Psoas muscle (tissue), 8 donors: ENCODE measurements at places on chromosomes 4 and X.

DNA sequence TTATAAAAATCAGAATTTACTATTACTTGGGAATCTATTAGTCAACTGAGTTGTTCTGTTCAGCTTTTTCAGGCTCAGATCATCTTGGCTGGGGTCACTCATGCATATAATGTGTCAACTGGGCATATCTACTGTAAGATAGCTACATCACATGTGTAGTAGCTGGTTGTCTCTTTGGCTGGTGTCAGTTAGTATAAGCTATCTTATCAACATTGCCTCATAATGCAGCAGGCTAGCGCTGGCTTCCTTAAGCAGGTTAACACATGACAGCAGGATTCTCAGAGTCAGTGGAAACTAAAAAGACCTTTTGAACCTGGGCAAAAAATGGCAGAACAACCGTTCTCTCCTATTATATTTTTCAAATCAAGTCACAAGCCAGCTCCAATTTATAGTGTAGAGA lies 378.3 kb upstream of the PCDH10 start:
- DNase-seq: no peak

GRCh38 chr4:145487631-145488030 lies 6.0 kb downstream of the SMAD1 start:
- no peak for DNase-seq

- peak; percentile 70 for DNase-seq
These were observed 15.0 kb upstream of the ADH1A start for GRCh38 chr4:99305638-99306400.

DNA sequence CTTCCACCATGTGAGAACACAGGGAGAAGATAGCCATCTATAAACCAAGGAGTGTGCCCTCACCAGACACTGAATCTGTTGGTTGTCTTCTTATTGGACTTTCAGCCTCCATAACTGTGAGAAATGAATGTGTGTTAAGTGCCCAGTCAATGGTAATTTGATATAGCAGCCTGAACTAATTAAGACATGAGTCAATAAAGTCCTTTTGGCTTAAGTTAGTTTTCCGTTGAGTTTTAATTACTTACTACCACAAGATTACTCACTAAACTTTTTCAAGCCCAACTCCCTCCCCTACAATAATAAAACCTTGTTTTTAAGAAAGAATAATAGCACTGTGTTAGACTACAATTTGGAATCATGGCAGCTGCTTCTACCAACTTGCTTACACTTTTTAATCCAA lies 324.2 kb downstream of the PCDH19 start:
- no peak for DNase-seq

GRCh38 chrX:38151441-38151840 lies 69.2 kb downstream of the SRPX start:
- DNase-seq: no peak

- DNase-seq: no peak
These were observed 1.4 kb upstream of the KLF3 start for GRCh38 chr4:38662522-38663089.

GRCh38 chrX:30612250-30612655 lies 34.7 kb upstream of the TASL start:
- DNase-seq: no peak

DNA sequence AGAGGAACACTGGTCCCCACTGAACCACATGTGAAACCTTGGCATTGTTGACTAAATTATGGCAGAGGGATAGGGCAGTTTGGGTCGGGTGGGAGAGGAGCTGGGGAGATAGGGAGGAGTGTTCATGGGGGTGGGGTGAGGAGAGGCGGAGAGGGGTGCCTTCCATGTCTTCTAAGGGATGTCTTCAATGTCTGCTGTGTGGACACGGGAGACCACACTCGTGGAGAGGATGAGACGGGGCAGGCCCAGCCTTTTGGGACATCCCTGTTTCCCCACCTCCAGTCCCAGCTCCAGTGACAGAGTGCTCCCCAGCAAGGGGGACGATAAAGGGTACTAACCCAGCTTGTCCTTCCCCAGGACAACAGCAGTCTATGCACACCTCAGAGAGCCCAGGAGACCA lies 146.4 kb upstream of the MAMLD1 start:
- DNase-seq: no peak

- peak; percentile 29 for DNase-seq
These were observed 24.3 kb upstream of the SRD5A3 start for GRCh38 chr4:55321707-55322264.

DNA sequence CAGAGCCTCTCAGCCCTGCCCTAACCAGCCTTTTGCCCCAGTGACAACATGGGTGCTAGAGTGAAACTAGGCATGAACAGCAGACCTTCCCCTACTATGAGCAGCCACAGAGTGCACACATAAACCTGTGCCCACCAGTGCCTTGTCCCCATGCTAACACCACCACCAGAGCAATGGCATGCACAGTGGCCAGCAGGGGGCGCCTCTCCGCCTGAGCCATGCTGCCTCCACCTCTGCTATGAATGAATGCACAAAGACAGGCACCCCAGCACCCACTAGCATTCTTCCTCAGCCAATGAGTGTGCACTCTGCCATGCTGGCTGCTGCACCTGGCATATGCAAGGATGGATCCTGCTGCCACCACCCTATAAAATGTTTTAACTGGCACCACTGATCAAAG lies 286.9 kb upstream of the FGF16 start:
- no peak for DNase-seq

DNA sequence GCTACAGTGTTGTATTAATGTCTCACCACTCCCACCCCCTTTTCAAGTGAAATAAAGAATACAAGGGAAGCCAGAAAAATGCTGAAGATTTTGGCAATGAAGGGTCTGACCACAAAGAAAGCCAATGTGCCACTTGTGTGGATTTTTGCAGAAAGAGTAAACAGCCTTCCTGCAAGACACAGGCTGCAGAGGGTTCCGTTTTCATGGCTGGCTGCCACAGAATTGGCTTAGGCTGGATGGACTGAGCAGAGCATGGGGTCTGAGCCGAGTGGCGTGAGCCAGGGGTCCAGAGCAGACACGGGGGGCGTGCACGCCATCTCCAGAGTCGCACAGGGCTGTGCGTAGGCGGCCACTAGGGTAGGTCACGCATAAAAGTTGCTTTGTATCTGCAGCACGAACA lies 69.2 kb downstream of the MTNR1A start:
- no peak for DNase-seq

DNA sequence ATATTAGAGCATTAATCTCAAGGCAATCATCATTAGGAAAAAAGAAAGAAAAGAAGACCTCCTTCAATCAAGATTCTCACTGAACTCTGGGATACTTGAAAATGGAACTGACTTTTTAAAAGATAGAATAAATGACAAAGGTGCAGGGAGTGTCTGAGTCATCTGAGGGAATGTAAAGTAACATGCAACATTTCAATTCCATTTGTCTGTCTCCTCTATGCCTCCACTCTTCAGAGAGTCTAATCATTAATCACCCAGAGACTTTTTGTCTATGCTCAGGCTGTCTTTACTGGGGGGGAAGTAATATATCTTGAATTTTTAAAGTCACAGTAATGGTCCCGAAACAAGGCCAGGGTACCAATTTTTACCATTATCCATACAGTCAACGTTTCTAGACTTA lies 55.0 kb upstream of the PACRGL start:
- DNase-seq: no peak

GRCh38 chr4:88005076-88005475 lies 2.4 kb upstream of the PKD2 start:
- peak; percentile 35 for DNase-seq

- no peak for DNase-seq
These were observed 717.0 kb downstream of the CCSER1 start for GRCh38 chr4:90844241-90844640.

GRCh38 chrX:148929686-148930085 lies 429.3 kb downstream of the AFF2 start:
- no peak for DNase-seq

DNA sequence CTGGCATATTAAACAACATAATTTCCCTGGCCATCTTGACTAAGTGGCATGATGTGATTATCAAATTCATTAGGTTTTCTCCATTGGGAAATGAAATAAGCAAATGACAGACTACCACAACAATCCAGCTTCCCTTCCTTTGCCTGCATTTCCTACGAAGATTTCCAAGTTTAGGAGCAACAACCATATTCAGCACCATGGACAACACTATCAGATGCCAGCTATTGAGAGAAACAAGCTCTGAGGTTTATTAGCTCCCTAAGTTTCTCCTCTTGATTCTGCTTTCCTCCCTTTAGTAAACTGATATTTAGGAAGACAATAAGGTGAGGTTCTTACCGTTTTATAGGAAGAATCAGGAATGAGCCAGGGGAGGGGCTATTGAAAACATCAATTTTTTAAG lies 36.2 kb downstream of the DCX start:
- DNase-seq: no peak

DNA sequence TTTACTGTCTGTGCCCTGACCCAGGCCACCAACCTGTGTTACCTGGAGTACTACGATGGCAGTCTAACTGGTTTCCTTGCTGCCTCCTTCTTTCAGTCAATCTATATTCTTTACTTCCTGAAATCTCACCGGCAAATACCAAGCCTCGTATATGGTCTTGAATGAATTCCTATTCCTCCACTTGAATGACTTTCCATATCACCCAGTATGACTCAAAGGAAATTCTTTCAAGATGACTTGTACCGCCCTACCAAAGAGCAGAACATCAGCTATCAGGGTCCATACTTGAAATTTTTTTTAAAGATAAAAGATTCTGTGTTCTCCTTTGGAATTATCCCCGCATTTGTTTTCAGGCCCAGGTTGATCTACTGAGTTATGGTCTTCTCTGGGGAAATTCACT lies 378.0 kb downstream of the AFF2 start:
- no peak for DNase-seq

DNA sequence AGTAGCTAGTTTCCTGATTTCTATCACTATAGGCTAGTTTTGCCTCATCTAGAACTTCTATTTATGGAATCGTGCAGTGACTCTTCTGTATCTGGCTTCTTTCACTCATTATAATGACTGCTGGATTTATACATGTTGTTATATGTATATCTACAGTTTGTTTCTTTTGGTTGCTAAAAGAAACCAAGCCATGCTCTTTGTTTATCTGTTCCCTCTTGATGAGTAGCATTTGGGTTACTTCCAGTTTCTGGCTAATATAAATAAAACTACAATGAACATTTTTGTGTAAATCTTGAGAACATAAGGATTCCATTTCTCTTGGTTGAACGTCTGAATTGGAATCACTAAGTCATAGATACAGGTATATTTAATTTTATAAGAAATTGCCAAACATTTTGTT lies 73.9 kb downstream of the ARHGAP24 start:
- DNase-seq: no peak

DNA sequence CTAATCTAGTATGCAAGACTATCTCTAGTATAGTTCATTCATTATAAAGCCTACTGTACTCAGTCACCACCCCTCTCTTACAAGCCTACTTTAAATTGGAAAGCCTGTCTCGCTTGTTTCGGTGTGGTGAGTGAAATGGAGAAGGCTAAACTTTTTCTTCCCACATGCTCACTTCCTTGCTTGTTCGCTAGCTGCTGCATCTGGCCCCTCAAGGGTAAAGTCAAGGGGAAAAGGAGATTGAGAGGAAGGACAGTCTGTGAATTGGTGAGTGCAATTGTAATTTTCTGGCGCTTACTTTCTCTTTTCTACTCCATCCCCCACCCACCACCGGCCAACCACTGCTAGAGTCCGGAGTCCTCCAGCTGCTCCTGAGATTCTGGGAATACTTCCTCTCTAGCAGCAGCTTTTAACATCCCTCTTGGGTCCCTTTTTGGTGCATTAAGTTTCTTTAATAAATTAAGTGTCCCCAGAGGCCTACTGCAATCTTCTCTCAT lies 12.1 kb upstream of the ARAP2 start:
- peak; percentile 47 for DNase-seq

GRCh38 chrX:23939203-23939602 lies 31.4 kb downstream of the CXorf58 start:
- no peak for DNase-seq

DNA sequence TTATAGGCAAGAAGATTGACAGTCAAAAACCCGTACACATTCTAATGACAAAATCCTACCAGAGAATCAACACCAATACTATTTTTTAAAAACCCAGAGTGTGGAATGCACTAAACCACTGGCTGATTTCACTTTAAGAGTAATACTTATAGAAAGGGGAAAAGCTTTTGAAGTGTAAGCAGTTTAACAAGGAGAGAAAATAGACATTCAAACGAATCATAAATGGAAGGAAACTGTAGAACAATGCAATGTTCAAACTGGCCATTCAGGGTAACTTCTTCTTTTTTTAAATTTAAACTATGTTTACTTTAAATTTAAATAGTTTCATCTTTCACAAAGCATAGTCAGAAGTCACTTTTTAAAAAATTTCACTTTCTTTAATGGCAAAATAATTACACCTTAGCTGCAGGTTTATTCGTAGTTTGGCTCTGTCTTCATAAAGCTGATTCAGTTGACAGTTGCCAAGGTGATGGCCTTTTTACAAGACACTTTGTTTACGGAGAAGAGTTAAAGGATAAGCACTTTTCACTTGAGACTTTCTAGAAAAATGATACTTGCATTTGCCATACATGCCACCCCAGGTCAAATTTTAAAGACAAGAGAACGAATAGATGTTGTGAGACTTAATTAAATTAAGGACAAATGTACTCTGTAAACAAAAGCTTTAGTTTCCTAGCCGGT lies 82.4 kb upstream of the KLF3 start:
- DNase-seq: no peak

- DNase-seq: no peak
These were observed 101.9 kb upstream of the SLITRK2 start for GRCh38 chrX:145715641-145716138.
